ENCODE measurements at places on chromosomes 7 and 10.

GRCh38 chr10:24850727-24851296, 101.6 kb downstream of the PRTFDC1 start:
- no peak for DNase-seq

DNA sequence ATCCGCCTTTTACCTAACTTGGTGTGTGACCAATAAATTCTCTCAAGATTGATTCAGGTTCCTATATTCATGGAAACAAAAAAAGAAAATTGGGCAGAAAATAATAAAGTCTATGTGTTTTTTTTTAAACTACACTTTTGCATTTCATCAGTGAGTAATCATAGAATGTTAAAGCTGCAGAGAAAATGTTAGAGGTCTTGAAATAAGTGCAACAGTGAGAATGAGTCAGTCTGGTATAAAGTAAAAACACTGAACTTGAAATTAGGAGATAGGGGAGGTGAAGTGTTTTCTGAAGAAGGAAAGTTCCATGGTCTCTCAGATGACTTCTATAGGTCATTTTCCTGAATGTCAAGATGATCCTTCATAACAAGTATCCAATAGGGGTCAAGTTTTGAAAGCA, 202.6 kb upstream of the NRP1 start:
- DNase-seq: no peak

- DNase-seq: no peak
Measured at GRCh38 chr7:683526-684205, 42.8 kb upstream of the DNAAF5 start.

- DNase-seq: no peak
Measured at GRCh38 chr10:101066896-101067355, 5.1 kb downstream of the KAZALD1 start.

- DNase-seq: no peak
Measured at GRCh38 chr10:129655679-129656031, 188.6 kb downstream of the MGMT start.

GRCh38 chr10:113089551-113089950, 139.5 kb downstream of the TCF7L2 start:
- DNase-seq: no peak

All from activated CD4-positive, alpha-beta T cell treated with anti-CD3 and anti-CD28 coated beads, Interleukin-2, amount 50 U/mL, for 24 hours (primary cell).